NCI-H187 (cell line): ENCODE measurements at places on chromosomes 16 and 17.

DNA sequence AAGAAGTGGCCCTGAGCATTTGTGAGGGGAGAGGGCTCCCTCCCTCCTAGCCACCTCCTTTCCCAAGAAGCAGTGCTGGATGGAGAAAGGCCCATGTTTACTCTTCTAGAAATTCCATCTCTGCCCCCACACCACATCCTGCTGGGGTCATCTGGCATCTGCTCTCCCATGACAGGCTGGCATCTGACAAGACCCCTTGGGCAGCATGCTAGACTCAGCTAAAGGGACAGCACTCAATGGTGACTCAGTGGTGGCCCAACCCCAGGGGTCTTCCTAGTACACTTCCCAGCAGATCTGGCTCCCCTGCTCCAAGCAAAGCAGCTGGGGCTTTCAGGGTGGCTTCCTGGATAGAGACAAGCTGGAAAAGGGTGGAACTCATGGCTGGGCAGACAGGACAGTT is 14.4 kb downstream of the SLC38A7 start:
- no peak for DNase-seq

DNA sequence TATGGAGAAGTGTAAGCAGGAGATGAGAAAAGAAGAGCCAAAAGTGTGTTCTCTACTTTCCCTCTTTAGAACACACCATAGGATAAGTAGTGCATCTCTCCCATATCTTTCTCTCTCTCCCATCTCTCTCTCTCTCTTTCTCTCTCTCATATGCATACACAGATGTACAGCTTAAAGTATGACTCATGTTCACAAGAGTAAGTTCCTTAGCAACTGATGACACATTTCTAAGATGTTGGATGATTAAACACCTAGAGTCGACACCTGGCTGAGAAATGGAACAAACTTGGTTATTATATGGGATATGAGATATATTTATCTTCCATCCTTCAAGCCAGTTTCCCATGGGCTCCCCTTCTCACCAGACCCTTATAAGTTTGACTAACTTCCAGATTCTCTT is 113.5 kb downstream of the TMEM132E start:
- no peak for DNase-seq

DNA sequence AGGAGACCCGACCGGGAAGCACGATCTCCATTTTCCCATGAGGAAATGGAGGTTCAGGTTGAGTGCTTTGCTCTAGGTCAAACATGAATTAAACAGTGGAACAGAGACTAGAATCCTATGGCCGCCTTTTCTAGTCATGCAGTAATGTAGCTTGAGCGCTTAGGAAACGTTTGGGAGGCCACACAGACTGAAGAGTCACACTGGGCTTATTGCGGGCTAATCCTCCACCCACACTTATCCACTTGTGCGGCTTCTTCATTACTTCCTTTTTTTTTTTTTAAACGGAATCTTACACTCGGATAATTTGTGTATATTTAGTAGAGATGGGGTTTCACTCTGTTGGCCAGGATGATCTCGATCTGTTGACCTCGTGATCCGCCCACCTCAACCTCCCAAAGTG is 26.0 kb downstream of the CACNG3 start:
- no peak for DNase-seq

DNA sequence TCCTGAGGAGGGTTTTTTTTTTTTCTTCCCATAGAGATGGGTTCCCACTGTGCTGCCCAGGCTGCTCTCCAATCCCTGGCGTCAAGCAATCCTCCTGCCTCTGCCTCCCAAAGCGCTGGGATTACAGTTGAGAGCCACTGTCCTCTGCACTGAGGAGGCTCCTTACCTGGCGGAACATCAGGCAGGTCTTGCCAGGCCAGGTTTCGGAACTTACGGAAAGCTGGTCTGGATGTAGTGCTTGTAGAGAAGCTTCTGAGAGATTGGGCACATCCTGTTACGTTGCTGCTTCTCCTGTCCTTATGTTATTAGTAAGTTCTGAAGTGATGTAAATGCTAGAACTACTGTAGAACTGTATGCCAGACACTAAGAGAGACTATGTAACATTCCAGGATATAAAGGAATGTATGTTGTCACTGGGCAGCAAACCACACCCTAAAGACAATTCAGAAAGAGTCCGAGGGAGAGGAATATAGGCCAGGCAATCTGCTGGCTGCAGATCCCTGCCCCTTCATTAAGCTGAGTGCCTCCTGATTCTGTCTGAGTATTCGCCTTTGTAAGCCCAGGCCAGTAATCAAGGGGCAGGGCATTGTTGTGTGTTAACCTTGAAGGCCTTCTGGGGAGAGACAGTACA is 21.1 kb downstream of the ETV4 start:
- DNase-seq = no peak

DNA sequence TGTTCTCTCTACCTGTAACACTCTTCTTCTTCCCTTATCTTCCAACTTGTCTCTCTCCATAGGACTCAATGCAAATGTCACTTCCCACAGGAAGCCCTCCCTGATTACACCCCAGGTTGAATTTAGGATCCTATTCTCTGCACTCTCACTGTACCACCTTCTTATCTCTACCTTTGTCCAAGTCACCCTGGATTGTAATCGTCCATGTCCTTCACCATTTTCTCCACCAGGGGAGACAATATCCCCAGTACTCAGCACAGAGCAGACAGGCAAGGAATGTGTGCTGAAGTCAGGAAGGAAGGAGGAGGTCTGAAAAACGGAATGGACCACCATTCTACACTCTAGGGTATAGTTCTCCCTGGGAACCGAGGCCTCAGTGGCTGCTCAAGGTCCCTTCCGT is 14.2 kb downstream of the C16orf82 start:
- DNase-seq = no peak

GRCh38 chr16:78770353-78771091 is 671.1 kb downstream of the WWOX start:
- peak; percentile 3 for DNase-seq

- no peak for DNase-seq
Measured at GRCh38 chr17:12620200-12620720, 45.4 kb upstream of the MYOCD start.

- DNase-seq = no peak
Measured at GRCh38 chr16:19482291-19482690, 39.6 kb downstream of the GDE1 start.

GRCh38 chr17:4807605-4808377 is 839 bp downstream of the PLD2 start:
- DNase-seq = no peak

DNA sequence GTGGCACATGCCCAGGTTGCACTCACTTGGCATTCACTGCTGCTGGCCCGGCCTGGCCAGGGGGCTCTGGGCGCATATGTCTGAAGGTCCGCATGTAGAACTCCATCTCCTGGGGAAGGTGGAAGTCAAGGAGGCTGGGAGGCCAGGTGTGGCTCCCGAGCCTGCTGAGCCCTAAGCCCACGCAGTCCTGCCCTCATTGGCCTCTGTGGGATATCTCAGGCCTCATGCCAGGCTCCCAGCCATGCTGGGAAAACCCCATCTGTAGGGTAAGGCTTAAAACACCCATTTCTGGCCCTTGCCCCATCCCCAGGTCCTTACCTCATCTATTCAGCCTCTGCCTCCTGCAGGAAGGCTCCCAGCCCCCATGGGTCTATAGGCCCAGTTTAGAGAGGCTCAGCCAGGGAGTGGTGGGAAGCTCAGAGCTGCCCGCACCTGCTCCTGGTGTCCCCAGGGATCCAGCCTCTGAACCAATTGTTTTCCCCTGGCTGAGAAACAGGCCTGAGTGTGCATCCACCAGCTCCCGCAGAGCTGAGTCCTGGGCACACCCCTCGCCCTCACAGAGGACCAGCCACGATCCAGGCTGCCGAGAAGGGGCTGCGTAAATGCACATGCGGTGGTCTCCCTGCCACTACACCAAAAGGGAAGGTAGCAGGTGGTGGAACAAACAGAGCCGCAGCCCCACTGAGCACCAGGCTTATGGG is 2.3 kb upstream of the TPPP3 start:
- DNase-seq = peak; percentile 80

- DNase-seq = no peak
Measured at GRCh38 chr17:77808686-77809425, 149.6 kb upstream of the TNRC6C start.

DNA sequence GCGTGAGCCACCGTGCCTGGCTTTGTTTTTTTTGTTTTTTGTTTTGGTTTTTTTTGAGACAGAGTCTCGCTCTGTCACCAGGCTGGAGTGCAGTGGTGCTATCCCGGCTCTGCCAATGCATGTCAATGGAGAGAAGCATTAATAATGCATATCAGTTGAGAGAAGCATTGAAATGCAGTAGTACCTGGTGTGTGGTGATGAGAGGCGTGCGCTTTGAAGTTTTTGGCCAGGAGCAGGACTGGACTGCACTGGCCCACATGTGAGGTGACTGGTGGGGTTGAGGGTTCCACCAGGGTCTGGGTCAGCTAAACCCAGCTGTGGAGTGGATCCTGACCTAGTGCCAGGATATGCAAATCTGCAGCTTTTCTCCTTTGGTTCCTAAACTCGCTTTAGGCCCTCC is 5.4 kb downstream of the SP2 start:
- no peak for DNase-seq

GRCh38 chr16:65846210-65846602 is 520.3 kb upstream of the CDH5 start:
- DNase-seq = no peak

DNA sequence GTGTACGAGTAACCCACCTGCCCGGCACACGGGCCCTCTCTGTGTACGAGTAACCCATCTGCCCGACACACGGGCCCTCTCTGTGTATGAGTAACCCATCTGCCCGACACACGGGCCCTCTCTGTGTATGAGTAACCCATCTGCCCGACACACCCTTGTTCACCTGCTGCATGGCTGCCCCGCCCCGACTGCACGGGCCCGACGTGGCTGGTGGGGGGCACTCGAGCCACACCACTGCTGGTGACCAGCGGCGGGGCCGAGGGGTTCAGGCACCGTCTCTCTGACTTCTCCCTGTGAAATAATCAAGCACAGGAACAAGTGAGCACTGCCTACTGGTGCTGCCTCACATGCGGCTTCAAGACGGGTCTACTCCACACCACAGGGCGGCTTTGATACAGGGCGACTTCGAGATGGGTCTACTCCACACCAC is 22.1 kb downstream of the MAP1LC3B start:
- no peak for DNase-seq

DNA sequence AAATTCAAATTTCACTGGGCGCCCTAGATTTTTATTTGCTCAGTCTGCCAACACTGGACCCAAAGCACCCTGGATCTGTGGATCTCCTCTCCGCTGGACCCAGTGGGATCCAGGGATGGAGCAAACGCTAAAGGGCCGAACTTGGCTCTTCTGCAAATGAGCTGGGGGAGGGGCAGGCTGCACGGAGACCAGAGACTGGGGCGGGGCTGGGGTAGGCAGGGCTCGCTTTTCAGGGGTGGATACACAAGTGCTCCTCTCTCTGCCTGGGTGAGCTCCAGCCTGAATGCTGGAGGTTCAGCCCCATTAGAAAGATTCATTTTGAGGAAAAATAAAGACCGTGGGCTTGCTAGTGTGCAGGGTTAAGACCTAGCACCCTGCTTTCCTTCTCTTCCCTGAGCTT is 8.9 kb downstream of the CBX4 start:
- DNase-seq = no peak

DNA sequence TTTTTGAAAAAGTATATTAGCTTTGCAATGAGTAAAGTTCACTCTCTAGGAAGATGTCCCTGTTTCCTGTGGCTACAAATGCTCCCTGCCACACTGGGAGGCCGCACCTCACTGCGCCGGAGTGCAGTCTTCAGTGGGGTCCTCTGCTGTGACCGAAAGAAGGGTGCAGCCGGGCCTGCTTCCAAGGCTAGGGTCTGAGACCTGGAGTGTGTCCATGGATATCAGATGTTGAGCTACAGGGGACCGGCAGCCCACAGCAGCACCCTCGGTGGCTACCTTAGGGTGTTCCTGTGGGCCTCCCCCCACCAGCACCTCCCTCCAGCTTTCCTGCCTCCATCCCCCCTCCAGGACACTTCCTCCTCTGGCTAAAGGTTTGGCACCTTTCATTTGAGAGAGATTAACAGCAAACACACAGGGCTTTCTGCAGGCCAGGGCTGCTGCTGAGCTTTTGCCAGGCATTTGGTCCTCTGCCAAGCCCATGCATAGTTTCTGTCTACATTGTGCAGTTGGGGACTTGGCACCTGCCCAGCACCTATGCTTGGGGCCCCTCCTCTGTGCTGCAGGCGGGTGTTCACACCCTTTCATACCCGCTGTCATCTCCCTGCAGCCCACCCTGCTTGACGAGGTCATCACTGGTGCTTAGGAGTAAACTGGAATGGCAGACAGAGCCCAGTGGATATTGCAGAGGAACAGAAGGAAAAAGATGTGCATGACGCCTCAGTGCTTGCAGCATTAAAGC is 33.8 kb upstream of the CRISPLD2 start:
- peak; percentile 30 for DNase-seq

- no peak for DNase-seq
Measured at GRCh38 chr17:64788286-64789060, 126.4 kb upstream of the SMURF2 start.

DNA sequence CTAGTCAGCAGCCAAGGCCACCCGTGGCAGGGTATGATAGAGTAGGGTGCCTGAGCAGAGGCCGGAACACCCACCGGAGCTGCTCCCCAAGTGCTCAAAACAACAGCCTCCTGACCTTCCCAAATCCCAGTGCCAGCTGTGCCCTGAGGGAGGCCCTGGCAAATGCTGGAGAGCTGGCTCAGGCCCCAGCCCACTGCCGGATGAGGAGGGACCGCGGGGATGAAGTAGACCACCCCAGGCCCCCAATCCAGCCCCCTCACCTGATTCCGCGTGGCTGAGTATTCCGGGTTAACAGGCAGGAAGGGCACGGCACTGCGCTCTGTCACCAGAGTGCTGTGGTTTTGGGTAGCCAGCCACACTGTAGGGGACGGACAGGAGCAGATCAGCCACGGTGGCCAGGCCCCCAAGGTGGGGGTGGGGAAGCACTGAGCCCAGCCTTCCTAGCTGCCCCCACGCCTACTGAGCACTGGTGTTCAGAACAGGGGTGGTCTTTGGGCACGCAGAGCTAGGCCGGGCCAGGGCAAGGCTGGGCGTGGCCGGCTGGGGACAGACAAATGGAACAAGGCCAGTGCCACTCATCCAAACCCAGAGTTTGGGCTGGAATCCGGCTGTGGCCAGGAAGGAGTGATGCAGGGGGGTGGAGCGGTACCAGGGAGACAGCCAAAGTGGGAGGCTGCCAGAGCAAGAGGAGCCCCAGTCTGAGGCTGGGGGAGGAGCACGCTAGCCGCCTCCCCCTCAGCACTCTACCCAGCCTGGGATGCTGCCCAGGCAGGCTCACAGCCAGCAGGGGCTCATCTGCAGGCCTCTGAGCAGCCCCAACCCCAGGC is 9.1 kb downstream of the TP53I13 start:
- DNase-seq = no peak

- no peak for DNase-seq
Measured at GRCh38 chr17:12973496-12974004, 44.3 kb downstream of the ELAC2 start.
